H7 (cell line): ENCODE measurements at places on chromosomes 6 and 20.

- no peak for DNase-seq
Measured at GRCh38 chr6:42935322-42935721, 6.0 kb downstream of the CNPY3 start.

DNA sequence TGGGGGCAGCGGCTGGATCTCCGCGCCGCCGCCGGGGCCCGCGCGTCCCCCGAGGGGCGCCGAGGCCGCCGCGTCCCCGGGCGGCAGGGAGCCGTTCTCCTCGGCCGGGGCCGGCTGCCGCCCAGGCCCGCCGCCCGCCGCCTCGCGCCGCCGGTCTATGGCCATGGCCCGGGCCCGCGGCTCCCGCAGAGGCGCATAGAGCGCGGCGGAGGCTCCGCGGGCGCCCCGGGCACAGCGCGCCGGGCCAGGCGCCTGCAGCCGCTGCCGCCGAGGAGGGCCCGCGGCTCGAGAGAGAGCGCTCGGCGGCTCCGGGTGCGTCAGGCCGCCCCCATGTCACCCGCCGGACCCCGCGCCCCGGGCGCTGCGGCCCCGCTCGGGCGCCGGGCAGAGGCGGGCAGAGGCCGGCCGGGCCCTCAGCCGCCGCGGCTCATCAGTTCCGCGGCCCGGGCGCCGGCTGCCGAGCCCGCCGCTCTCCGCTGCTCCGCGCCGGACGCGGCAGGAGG, 404 bp downstream of the SLC22A23 start:
- DNase-seq = no peak

- DNase-seq = no peak
Measured at GRCh38 chr6:83221889-83222479, 28.8 kb downstream of the RWDD2A start.

DNA sequence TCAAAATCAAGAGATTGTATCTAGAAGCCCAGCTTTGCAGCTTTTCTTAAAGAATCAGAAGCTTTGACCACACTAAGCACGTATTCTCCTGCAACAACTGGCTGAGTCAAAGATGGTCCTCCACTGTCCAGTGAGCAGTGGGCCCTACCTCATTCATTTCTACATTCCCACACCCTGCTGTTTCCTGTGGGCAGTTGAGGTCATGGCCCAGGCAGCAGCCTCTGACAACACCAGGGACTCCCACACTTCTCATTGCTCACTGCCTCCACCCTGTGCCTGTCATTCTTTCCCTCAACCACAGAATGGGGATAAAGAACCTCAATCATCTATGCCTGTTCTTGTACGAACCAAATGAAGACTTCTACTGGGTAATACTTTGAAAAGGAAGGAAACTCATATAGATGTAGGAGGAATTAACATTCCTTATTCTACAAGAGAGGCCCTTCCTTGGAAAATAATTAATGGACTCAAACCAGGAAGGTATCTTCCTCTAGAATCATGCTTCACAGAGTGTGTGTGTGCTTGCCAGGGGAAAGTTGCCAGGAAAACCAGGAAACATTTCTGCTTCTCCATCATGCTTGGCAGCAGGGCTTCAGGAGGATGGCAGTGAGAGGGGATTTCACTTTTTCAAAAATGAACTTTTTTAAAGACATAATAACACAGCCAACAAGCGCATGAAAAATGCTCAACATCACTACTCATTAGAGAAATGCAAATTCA, 191.7 kb upstream of the RIN2 start:
- DNase-seq = no peak

GRCh38 chr6:45822873-45823272, 192.8 kb downstream of the CLIC5 start:
- DNase-seq = no peak

DNA sequence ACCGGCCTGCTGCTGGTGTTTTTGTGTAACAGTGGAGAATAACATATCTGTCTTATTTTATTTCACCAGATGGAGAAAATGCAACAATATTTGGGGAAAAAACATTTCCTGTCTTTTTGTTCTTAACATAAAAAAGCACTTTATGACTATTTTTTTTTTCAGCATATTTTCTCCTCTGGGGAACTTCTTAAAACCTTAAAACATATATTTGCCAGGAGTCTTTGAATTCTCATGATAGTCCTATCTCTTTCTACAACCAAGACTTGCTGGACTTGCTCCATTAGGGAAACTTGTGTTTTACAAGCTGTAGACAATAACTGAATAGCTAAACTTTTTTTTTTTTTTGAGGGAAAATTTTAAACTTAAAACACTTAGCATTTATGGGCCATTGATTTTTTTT, 98.6 kb upstream of the PRDM1 start:
- no peak for DNase-seq
